ENCODE measurements at places on chromosomes 1 and 21.

GRCh38 chr1:97870589-97870988, 50.2 kb downstream of the DPYD start:
- no peak for DNase-seq

GRCh38 chr1:3052501-3052900, 16.5 kb upstream of the PRDM16 start:
- no peak for DNase-seq

DNA sequence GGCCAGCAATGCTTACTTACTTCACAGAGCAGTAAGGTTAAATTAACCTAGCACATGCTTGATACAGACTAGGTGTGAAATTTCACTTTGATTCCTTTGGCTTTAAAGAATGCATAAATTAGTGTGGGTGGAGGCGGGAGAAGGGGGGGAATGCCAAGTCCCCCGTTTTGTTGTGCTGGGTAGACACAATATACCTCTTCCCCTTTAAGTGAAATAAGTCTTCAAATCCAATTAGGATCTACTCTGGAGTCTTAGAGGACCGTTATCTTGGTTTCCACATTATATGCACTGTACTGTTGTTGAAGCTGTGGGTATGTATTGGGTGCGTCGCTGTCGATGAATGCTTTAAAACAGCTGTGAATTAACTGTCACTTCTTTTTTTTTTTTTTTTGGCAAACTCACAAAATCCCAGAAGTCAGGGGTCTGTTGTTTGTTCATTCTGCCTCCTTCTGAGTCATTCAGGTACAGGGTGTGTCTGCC, 1.6 kb upstream of the S1PR1 start:
- DNase-seq, result no peak

- DNase-seq, result no peak
Measured at GRCh38 chr1:221693087-221693486, 48.8 kb downstream of the DUSP10 start.

- DNase-seq, result no peak
Measured at GRCh38 chr1:48251323-48251722, 28.8 kb downstream of the SLC5A9 start.

GRCh38 chr21:45876381-45877170, 105.0 kb upstream of the COL6A1 start:
- DNase-seq, result peak; percentile 55

GRCh38 chr1:239572183-239572582, 185.8 kb downstream of the CHRM3 start:
- no peak for DNase-seq

GRCh38 chr1:241627453-241628259, 12.5 kb downstream of the CHML start:
- DNase-seq, result no peak

GRCh38 chr1:182035097-182035770, 26.3 kb downstream of the ZNF648 start:
- no peak for DNase-seq

GRCh38 chr1:150576367-150576711, 3.1 kb downstream of the MCL1 start:
- no peak for DNase-seq

GRCh38 chr1:112317611-112318062, 78.4 kb upstream of the CTTNBP2NL start:
- DNase-seq, result no peak

- DNase-seq, result no peak
Measured at GRCh38 chr1:112579801-112580510, 39.0 kb downstream of the ST7L start.

DNA sequence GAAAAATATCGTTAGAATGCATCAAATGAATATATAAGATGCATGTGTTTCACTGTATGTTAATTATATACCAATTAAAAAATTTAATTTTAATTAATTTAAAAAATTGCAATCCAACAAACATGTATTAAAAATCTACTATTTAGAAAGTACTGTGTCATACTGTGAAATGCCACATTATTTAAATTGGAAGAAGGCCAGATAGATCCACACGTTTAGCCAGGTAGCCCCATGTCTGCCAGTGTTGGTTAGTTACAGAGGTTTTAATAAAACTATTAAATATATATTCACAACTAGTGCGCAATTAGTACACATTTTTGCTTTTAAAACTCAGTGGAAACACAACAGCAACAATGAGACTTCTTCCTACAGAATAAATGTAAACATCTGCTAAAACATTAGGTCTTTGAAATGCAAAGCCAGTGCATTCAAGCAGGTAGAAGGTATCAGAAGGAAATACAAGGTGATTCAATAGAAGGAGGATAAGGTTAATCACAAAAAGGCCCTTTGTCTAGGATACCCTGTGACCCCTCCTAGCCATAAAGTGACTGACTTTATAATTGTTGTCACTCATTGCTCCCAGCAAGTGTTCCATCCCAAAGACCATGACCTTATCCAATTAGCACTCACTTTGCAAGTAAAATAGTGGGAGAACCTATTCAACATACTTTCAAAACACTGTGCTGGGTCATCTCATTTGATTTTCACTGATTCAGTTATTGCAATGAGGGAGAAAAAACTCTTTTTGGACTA, 211.5 kb downstream of the TTLL7 start:
- DNase-seq, result no peak

DNA sequence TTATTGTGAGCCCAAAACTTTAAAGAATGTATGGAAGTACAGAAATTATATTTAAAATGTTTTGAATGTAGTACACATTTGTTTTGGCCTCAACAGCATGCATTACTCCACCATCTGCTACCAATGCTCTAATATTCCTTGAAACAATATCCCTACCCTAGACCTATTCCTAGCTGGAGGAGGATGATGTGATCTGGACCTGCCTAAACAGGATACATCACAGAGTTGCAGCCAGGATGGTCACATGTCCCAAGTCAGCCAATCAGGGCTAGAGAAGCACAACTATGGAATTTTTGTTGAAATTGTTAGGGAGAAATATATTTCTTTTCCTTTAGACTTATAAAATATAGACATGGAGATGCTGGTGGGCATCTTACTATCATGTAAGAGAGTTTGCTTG, 623.3 kb upstream of the NR5A2 start:
- DNase-seq, result no peak

GRCh38 chr1:244863491-244864252, 671 bp downstream of the HNRNPU start:
- peak; percentile 26 for DNase-seq

- no peak for DNase-seq
Measured at GRCh38 chr1:156705918-156706656, 704 bp upstream of the CRABP2 start.

DNA sequence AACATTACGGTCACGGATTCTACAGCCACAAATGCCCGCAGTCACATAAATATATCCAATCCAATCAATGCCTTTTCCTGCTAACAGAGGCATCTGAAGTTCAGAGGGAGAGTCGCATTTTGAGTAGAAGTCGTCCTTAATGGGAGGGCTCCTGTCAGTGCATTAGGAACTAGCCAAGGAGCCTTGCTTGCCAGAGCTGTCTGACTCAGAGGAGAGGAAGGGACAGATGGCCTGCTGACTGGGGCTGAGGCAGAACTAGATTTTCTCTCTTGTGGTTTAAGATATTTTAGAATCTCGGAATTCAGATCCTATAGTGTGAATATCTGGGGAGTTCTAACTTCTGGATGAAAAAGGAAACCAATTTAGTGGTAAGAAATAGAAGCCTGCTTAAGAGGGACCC, 10.6 kb downstream of the XKR8 start:
- no peak for DNase-seq

GRCh38 chr1:22935433-22935832, 37.2 kb downstream of the LACTBL1 start:
- no peak for DNase-seq

GRCh38 chr21:45234127-45234526, 53.6 kb downstream of the POFUT2 start:
- no peak for DNase-seq

GRCh38 chr1:204896787-204897469, 26.3 kb downstream of the NFASC start:
- DNase-seq, result no peak

- DNase-seq, result no peak
Measured at GRCh38 chr1:69967245-69967766, 238.1 kb downstream of the LRRC40 start.

GRCh38 chr21:46352164-46352515, 28.2 kb downstream of the PCNT start:
- no peak for DNase-seq

GRCh38 chr1:50262436-50262835, 153.7 kb downstream of the ELAVL4 start:
- DNase-seq, result no peak
